ENCODE measurements at places on chromosomes 3 and 15.

- peak; percentile 67 for DNase-seq
Measured at GRCh38 chr15:31325595-31326155, 960 bp upstream of the KLF13 start.

GRCh38 chr3:3665546-3665945 lies 133.7 kb upstream of the LRRN1 start:
- DNase-seq: no peak

DNA sequence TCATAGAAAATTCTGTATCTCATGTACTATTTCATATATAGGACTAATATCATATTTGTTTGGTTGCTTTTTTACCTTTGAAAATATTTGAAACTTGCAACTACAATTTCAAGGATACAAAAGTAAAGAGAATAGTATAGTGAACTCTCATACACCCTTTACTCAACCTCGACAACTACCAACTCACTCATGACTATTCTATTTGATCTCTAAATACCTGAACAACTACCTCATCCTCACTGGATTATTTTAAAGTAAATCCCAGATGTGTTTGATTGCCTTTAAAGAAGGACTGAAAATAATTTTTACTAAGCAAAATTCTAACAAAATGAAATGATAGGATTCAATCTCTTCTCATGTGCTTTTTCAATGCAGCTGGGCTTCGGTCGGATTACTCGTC lies 12.1 kb downstream of the TMPRSS7 start:
- no peak for DNase-seq

DNA sequence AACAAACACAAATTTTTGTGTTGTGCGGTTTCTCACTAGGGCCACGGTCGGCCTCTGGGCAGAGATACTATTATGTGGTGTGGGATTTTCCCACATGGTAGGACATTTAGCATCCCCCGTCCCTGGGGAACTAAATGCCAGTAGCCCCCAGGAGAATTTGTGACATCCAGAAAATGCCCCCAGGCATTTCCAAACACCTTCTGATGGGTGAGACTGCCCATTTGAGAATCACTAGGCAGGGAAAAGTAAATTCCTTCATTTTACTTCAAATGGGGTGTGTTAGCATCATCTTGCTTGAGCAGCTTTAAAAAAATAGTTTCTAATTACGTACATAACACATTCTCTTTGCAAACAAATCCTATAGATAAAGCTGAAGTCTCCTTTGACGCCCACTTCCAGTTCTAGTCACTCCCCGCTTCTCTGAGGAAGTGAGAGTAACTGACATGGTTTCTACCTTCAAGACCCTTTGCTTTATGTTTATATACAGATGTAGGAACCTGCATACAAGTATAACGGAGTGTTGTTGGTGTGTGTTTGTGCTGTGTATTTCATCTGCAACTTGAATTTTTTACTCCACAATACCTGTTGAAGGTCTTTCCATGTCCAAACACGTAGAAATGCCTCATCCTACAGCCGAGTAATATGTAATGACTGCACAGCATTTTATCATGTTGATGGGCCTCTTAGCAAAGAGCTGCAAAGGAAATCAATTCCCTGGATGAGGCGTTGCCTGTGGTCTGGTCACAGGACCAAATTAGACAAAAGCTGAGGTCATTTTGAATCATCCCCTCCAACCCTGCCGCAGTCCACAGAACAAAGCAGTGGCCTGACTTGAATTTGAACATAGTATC lies 31.4 kb upstream of the ZBTB38 start:
- DNase-seq: no peak

GRCh38 chr3:50749822-50750221 lies 75.1 kb downstream of the DOCK3 start:
- DNase-seq: no peak

GRCh38 chr3:30204126-30204525 lies 402.3 kb upstream of the TGFBR2 start:
- no peak for DNase-seq

DNA sequence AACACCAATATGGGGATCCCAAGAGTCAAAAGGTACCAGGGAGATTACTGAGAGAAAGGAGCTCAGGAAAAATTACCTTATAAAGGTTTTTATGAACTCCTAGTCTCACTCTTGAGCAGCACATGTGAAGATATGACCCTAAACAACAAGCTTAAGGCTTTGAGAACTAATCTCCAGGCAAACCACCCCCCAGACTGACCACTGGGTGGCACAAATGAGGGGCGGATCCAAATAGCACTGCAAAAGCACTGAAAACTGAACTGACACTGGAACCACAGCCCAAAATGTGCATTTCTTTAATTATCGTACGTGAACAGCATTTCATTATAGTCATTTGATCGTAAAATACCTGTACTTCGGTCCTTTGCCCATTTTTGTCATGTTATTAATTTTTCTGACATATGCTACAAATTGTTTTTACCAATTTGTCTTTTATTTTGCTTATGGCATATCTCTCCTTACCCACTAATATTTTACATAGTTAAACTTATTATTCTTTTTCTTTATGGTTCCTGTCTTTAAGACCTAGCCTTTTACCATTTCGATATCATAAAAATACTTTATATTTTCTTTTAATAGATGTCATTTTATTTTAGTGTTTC lies 31.5 kb upstream of the TFDP2 start:
- peak; percentile 37 for DNase-seq

- DNase-seq: no peak
Measured at GRCh38 chr3:67064105-67064504, 66.0 kb downstream of the KBTBD8 start.

GRCh38 chr3:43759297-43759782 lies 68.6 kb downstream of the ABHD5 start:
- DNase-seq: peak; percentile 13

DNA sequence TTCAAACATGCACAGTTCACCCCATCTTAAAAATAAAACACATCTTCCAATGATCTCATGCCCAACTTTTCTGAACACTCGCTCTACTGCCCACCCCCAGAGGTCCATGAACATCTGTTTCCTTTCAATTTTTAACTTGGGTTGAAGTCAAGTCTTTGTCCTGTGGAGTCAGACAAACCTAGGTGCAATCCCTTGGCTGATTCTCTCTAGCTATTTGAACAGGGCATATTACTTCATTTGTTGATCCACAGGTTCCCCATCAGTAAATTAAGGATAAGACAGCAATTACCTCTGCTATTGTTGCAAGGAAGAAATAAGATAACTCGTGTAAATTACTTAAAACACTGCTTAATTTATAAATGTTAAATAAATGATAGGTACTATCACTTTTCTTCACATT lies 180.1 kb downstream of the CNTN3 start:
- DNase-seq: no peak

DNA sequence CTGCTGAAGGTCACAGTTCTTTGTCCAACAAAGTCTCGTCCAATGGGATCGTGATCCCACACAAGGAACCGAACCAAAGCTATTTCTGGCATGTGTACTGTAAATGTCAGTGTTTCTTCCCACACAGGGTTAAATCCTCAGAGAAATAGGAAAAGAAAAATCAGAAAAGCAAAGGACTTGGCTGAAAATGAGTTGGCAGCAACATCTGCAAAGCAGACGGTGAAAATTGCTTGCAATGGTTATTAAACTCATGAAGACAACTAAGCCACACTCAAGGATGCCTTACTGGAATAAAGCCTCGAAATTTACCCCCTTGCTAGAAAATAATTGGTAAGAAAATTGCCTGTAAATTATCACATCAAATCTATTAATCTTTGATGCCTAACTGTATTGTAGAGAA lies 195.2 kb upstream of the STRIT1 start:
- no peak for DNase-seq

GRCh38 chr15:92502930-92503857 lies 109.5 kb downstream of the ST8SIA2 start:
- DNase-seq: no peak

DNA sequence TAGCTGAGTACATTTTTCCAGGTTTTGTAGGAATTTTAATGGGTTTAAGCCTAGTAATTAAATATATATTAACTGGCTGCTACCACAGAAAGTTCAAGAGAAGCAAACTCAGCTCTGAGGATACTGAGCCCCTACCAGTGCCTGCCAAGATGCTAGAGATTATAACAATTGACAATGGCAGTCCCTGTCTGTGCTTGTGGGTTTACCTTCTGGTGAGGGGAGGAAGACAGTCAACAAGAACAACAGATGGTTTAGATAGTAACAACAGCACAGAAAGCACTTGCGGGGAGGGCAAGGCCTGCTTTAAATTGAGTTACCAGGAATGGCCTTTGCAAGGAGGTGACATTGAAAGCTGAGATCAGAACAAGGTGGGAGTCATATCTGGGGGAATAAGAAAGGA lies 56.6 kb upstream of the ARHGEF3 start:
- DNase-seq: peak; percentile 16

GRCh38 chr15:66581972-66582537 lies 16.3 kb upstream of the LCTL start:
- no peak for DNase-seq

DNA sequence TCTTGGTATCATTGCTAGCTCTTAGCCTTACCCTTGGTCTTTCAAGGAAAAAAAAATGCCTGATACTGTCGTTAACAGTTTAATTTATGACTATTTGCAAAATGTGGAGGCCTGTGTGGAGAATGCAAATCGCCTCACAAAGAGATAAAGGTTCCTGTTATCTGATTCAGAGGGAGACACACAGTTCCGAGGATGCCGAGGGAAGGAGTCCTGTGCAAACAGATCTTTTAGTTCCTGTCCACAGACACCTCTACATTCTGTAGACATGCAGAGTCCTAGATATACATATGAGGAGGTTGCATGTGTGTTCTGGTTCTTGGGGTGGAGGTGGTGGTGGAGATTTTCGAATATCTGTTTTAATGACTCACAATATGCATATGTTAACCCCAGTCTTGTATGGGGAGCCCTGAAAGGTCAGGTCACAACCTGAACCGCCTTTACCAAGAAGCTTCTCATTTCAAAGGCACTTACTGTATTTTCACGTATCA lies 5.7 kb downstream of the NR2F2 start:
- DNase-seq: no peak

- DNase-seq: no peak
Measured at GRCh38 chr3:23659840-23660430, 145.8 kb upstream of the UBE2E1 start.

GRCh38 chr15:79399606-79400005 lies 32.5 kb upstream of the MINAR1 start:
- DNase-seq: no peak

DNA sequence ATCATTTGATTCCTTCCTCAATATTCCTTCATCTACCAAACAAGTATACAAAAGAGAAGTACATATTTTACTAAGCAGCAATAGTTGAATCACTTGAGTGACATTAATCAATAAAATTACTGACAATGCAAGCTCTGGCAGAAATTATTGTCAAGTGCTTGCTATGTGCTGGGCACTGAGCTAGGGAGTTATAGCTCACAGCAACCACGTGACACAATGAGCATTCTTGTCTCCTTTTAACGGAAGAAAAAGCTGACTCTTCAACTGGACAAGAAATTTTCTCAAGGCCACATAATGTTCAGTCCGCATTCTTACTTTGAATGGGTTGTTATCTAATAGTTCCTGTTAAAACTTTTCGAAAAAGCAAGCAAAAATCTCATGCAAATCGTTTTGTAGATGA lies 500.1 kb downstream of the PYDC2 start:
- no peak for DNase-seq

DNA sequence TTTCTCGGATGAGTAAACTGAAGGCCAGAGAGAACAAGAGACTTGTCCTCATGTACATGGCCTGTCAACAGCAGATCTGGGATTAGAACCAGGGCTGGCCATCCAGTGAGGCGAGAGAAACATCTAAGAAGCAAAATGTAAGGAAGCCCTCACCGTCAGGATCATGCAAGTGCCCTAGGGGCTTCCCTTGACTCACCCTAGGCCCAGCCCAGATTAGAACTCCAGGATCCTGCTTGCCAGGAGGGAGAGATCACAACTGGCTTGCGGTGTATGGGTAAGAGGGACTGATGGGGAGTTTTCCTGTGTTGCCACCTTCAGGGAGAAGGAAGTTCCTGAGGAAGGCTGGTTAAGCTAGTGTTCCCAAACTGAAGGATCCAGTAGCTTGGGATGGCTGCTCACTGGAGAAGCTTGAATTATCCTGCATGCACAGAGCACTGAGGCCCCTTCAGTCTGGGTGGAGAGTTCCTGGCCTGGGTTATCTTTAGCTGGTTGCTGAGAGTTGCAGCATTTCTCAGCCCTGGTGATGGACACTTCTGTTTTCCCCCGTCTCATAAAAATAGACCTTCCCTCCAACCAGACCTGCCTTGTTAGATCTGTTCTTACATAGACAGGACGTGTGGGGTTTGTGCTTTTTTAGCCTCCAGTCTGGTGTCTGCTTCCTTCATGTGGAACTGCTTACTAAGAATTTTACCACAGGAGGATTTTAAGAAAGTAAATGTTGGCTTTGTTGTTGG lies 28.2 kb upstream of the XIRP1 start:
- no peak for DNase-seq

- DNase-seq: no peak
Measured at GRCh38 chr3:57043518-57043917, 16.9 kb upstream of the SPATA12 start.

DNA sequence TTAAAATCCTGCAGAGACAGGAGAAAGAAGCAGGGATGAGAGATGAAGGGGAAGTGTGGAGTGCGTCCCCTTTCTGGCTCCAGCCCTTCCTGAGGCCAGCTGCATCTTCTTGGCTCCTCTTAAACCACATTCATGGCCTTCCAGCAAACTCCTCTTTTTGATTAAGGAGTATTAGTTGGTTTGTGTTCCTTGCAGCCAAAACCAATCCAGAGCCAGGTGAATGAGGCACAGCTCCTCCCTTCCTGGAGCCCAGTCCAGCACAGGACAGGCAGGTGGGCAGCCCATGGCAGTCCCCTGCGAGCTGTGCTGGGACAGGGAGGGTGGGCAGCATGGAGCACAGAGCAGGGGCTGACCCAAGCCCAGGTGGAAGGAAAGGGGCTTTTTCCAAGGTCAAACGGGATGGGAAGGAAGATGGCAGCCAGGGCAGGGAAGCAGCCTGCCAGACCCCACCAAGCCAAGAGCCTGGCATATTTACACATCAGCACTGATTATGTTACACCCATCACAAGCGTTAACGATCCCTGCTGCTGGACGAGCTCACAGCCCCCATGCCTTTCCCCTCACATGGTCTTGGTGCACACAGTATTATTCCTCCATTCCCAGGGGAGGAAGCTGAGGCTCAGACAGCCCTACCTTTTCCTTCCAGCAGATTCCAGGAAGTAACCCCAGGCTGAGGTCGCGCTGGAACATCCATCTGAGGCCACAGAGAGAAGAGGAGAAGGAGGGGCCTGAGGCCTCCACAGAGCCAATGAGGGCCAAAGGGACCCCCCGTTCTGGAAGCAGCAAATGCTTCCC lies 175.6 kb downstream of the SMAD6 start:
- DNase-seq: no peak

DNA sequence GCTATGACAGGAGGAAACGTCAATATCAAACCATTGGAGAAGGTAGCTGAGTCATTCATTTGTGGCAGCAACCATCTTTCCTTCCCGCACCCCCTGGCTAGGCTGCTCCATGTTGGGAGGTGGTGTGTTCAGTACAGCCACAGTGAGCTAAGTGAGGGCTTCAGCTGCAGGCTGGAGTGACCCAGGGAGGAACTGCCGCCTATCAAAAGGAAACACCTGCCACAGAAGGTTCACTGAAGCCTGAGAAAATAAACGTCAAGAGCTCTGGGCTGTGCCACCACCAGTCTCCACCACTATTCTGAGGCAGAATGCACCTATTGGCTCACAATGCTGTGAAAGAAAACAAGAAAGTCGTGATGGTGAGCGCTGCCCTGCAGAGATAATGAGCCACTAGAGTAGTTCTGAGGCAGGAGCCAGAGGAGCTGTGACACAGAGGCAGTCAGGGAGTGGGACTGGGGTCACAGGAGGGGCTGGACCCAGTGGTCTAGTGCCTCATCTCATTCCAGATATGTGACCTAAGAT lies 34.8 kb upstream of the CD47 start:
- DNase-seq: peak; percentile 87
